ENCODE measurements at places on chromosomes 3 and 15.

DNA sequence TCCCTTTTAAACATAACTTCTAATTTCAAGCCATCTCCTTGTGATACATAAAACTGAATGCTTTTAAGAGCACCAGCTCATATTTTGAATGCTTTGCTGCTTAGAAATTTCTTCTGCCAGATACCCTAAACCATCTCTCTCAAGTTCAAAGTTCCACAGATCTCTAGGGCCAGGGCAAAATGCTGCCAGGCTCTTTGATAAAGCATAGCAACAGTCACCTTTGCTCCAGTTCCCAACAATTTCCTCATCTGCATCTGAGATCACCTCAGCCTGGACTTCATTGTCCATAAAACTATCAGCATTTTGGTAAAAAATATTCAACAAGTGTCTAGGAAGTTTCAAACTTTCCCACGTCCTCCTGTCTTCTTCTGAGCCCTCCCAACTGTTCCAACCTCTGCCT, 17.5 kb downstream of the OSTN start:
- DNase-seq: no peak

GRCh38 chr3:5560199-5560598, 372.7 kb downstream of the EDEM1 start:
- no peak for DNase-seq

- no peak for DNase-seq
Measured at GRCh38 chr3:190325923-190326322, 3.7 kb upstream of the CLDN1 start.

DNA sequence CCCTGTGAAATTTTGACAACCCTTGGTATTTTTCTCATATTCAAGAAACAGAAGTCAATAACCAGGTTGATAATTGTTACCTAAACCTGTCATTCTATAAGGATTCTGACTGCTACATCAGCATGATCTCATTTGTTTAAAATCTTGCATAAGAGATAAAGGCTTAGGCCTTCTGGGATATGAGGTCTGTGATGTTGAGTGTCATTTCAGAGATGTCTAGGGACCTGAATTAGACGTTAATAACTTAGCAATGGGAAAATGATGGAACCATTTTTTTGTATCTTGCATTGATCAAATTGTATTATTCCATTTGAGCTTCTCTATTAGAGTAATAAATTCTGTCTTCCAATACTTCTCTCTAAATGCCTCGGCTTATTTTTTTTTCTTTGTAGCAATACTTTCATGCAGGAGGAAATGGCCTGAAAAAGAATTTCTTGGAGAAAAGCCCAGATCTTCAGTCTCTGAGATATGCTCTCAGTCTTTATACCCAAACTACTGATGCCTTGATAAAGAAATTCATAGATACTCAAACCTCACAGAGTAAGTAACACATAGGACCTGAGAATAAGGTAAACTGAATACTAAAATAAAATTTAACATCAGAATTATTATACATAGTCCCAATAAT, 589.3 kb downstream of the UNC13C start:
- no peak for DNase-seq

GRCh38 chr15:100601617-100602063, 344 bp downstream of the LINS1 start:
- DNase-seq: no peak

DNA sequence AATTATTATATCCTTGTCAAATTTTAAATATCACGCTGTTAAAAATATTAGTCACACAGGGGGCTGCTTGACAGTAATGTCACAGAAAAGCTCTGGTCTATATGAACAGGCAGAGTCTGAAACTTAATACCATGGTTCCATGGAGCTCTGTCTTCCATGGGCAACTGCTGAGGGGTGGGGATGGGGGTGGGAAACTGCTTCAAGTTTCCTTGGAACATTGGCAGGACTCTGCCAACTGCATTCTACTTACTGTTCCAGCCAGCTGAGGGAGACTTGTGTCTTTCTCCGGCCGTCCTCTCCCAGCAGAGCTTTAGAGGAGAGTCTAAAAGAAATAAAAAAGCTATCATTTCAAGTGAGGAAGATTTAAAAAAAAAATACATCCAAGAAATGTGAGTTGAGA, 348.7 kb downstream of the ZIC1 start:
- DNase-seq: no peak

- no peak for DNase-seq
Measured at GRCh38 chr15:33198541-33198940, 4.0 kb upstream of the FMN1 start.

Measured in foreskin melanocyte (primary cell).